Tibial nerve (tissue), 4 donors: ENCODE measurements at places on chromosomes 4 and X.

GRCh38 chrX:17860811-17861488 lies at the start of gene RAI2:
RAI2 (minus strand) TSS chrX:17861298; CDS start chrX:17802010, 59,288 bp downstream.
- peak; percentile 18 for DNase-seq

- DNase-seq = no peak
Observed at GRCh38 chr4:181173046-181173445, 1070.2 kb upstream of the TENM3 start.

- DNase-seq = no peak
Observed at GRCh38 chrX:108946531-108946930, 210.2 kb upstream of the IRS4 start.

DNA sequence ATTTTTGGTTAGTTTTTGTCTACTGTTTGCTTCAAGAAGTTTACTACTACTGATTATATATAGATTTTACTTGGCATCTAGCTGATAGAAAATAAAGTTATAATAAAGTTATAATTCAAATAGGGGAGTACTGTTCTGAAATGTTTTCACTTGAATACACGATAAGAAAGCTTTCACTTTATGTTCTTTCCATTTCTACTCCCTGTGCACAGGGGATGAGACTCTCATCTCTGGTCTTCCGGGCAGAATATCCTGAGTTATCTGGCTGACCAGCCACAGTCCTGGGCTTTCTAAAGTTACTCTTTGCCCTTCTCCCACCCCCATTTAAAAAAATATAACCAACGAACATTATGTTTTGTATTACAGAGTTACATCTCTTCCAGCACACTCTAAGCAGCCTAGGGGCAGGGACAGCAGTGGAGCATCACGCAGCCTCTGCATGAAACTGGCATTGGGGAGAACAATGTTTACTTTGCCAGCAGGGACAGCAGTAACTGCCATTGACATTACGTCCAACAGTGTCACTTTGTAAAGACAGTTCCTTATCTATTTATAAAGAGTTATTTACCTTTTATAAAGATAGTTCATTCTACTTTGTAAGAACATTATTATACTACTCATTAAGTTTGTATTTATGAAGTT lies 64.3 kb downstream of the METTL14 start:
- no peak for DNase-seq
